ENCODE measurements at places on chromosomes 1 and 21.
A peak's percentile ranks its signal among the peaks of the same experiment; 100 is the strongest.

DNA sequence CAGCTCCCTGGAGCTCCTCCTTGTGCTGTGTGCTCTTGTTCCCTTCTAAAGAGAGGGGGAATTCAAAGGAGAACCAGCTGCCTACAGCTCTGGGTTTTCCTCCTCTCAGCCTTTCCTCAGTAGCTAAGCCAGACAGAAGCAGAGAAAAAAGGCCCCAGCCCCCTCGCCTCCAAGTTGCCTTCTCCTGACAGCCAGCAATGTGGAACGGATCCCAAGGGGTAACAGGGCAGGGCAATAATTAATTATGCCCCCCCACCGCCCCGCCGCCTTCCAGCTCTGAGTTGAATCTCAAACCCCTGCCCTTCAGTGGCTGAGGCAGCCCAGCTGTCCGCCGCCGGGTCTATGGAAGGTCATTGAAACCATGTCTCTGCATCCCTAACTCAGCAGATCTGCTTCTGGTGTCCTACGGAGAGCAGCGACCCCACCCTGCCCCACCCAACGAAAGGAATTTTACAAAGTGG, 69.0 kb upstream of the GOLT1A start:
- H3K4me3 ChIP-seq: no peak overlapping the region
- H3K27me3 ChIP-seq: peaks cover 3% of the 10 kb centered on the region
- H3K36me3 ChIP-seq: no peaks in the 10 kb centered on the region
- H3K27ac ChIP-seq: peak overlapping the region; percentile 25
- peaks cover 28% of the 10 kb centered on the region for H3K4me1 ChIP-seq
- peak; percentile 57 for DNase-seq

GRCh38 chr1:11365744-11366387, 92.9 kb downstream of the UBIAD1 start:
- H3K4me3 ChIP-seq: no peak overlapping the region
- H3K36me3 ChIP-seq: no peaks in the 10 kb centered on the region
- H3K27me3 ChIP-seq: peaks cover 5% of the 10 kb centered on the region
- H3K4me1 ChIP-seq: no peaks in the 10 kb centered on the region
- H3K27ac ChIP-seq: no peak overlapping the region
- no peak for DNase-seq

DNA sequence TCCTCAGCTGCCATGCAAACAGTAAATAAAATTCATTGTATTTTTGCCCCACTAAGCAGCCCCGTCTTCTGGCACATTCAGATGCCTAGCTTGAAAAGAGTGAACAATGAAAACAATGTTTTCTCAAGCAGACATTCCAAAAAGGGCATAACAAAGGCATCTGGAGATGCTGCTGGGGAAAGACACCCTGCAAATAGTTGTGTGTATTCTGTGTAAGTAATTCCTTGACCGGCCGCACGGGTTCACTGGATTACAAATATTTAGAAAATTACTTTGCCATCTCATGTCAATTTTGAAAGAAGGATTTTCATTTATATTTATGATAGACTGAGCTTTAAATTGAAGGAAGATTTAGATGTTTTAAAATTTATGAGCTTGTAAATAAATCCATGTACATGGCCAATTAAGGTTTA, 142.2 kb downstream of the SLC45A1 start:
- peaks cover 88% of the 10 kb centered on the region for H3K4me1 ChIP-seq
- H3K27me3 ChIP-seq: no peaks in the 10 kb centered on the region
- no peak overlapping the region for H3K4me3 ChIP-seq

- no peak overlapping the region for H3K4me3 ChIP-seq
- H3K4me1 ChIP-seq: peaks cover 15% of the 10 kb centered on the region
- no peaks in the 10 kb centered on the region for H3K27me3 ChIP-seq
- H3K36me3 ChIP-seq: no peaks in the 10 kb centered on the region
- no peak overlapping the region for H3K27ac ChIP-seq
These were observed 26.8 kb downstream of the LAMC2 start for GRCh38 chr1:183212870-183213269.

- H3K27me3 ChIP-seq: no peaks in the 10 kb centered on the region
- peak overlapping the region; percentile 21 for H3K4me3 ChIP-seq
- DNase-seq: peak; percentile 73
- H3K27ac ChIP-seq: peak overlapping the region; percentile 70
- peaks cover 25% of the 10 kb centered on the region for H3K4me1 ChIP-seq
These were observed 858.0 kb downstream of the USP25 start for GRCh38 chr21:16587681-16588375.

GRCh38 chr1:206012086-206012859, 9.1 kb upstream of the RAB7B start:
- no peak overlapping the region for H3K4me3 ChIP-seq
- H3K36me3 ChIP-seq: no peaks in the 10 kb centered on the region
- no peak overlapping the region for H3K27ac ChIP-seq
- no peaks in the 10 kb centered on the region for H3K4me1 ChIP-seq
- H3K27me3 ChIP-seq: no peaks in the 10 kb centered on the region

DNA sequence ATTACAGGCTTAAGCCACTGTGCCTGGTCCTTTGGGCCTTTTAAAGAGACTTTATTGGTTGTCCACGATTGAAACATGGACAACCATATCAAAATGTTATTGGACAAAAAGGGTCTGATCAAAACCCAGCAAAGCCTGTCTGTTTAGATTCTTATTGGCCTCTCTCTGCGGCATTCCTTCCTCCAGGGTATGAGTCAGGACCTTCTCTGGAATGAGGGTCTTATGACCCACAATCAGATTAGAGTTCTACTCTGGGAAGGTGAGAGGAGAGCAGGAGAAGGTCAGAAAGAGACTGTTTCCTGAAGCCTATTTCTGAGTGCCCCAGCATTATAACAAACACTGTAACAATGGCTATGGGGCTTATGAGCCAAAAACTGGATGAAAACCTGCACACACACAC, 7.9 kb downstream of the LURAP1 start:
- no peaks in the 10 kb centered on the region for H3K27me3 ChIP-seq
- H3K36me3 ChIP-seq: no peaks in the 10 kb centered on the region
- H3K4me1 ChIP-seq: peaks cover 3% of the 10 kb centered on the region

DNA sequence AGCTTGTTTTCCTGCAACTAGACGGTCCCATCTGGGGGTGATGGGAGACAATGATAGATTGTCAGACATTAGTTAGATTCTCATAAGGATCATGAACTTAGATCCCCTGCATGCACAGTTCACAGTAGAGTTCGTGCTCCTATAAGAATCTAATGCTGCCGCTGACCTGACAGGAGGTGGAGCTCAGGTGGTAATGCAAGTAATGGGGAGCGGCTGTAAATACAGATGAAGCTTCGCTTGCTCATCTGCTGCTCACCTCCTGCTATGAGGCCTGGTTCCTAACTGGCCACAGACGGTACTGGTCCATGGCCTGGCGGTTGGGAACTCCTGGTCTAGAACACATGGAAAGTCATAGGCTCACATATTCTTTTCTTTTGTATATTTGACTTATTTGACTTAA, 42.0 kb downstream of the NIBAN1 start:
- no peak overlapping the region for H3K27ac ChIP-seq
- H3K4me1 ChIP-seq: no peaks in the 10 kb centered on the region
- H3K4me3 ChIP-seq: no peak overlapping the region
- DNase-seq: no peak

- H3K36me3 ChIP-seq: no peaks in the 10 kb centered on the region
- DNase-seq: peak; percentile 81
- H3K4me3 ChIP-seq: peak within 1 kb of the TSS; percentile 58
- no peak within 1 kb of the TSS for H3K27ac ChIP-seq
- H3K4me1 ChIP-seq: peaks cover 29% of the 10 kb centered on the region
These were observed at the start of gene KIF21B for GRCh38 chr1:201023517-201023902. KIF21B (minus strand) TSS chr1:201023714; CDS start chr1:201023383, 331 bp downstream.

DNA sequence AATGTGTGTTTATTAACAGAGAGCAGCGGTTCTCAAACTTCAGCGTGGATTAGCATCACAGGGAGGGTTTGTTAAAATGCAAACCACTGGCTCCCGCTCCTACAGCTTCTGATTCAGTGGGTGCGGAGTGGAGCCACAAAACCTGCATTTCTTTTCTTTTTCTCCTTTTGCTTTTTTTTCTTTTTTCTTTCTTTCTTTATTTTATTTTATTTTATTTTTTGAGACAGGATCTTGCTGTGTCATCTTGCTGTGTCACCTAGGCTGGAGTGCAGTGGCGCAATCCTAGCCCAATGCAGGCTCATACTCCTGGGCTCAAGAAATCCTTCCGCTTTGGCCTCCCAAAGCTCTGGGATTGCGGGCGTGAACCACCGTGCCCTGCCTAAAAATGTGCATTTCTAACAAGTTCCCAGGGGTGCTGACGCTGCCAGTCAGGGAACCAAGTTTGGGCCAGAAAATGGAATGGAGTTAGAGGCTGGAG, 20.9 kb upstream of the SLC1A7 start:
- no peak overlapping the region for H3K27ac ChIP-seq
- H3K36me3 ChIP-seq: no peaks in the 10 kb centered on the region
- no peaks in the 10 kb centered on the region for H3K4me1 ChIP-seq

DNA sequence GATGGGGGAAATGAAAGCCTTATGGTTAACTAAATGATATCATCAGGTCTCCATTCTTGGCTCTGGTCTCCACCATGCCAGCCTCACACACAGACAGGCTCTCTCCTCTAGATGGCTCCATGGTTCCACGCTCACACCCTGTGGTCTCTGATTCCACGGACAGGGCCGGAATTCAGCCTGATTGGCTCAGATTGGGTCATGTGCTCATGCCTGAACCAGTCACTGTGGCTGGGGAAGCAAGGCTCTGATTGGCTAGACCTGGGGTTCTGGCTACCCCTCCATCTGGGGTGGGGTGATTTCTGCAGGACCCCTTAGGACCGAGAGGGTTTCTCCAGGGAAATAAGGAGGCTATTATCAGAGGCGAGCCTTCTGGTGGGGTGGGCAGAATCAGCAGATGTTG, 277.0 kb downstream of the PTPRU start:
- no peak overlapping the region for H3K4me3 ChIP-seq
- H3K36me3 ChIP-seq: no peaks in the 10 kb centered on the region
- H3K27ac ChIP-seq: no peak overlapping the region
- DNase-seq: no peak
- no peaks in the 10 kb centered on the region for H3K4me1 ChIP-seq
- peaks cover 3% of the 10 kb centered on the region for H3K27me3 ChIP-seq

- no peak overlapping the region for H3K27ac ChIP-seq
- H3K4me3 ChIP-seq: no peak overlapping the region
- no peaks in the 10 kb centered on the region for H3K36me3 ChIP-seq
- DNase-seq: no peak
- no peaks in the 10 kb centered on the region for H3K4me1 ChIP-seq
These were observed 351.0 kb downstream of the SIPA1L2 start for GRCh38 chr1:232278925-232279324.

GRCh38 chr1:8438489-8438888, 120.6 kb downstream of the SLC45A1 start:
- H3K4me1 ChIP-seq: peaks cover 57% of the 10 kb centered on the region
- H3K36me3 ChIP-seq: no peaks in the 10 kb centered on the region
- DNase-seq: peak; percentile 81
- no peaks in the 10 kb centered on the region for H3K27me3 ChIP-seq
- no peak overlapping the region for H3K4me3 ChIP-seq

- no peaks in the 10 kb centered on the region for H3K27me3 ChIP-seq
- H3K27ac ChIP-seq: no peak overlapping the region
- H3K4me3 ChIP-seq: no peak overlapping the region
- H3K4me1 ChIP-seq: no peaks in the 10 kb centered on the region
These were observed 21.0 kb downstream of the SDE2 start for GRCh38 chr1:225977937-225978748.

DNA sequence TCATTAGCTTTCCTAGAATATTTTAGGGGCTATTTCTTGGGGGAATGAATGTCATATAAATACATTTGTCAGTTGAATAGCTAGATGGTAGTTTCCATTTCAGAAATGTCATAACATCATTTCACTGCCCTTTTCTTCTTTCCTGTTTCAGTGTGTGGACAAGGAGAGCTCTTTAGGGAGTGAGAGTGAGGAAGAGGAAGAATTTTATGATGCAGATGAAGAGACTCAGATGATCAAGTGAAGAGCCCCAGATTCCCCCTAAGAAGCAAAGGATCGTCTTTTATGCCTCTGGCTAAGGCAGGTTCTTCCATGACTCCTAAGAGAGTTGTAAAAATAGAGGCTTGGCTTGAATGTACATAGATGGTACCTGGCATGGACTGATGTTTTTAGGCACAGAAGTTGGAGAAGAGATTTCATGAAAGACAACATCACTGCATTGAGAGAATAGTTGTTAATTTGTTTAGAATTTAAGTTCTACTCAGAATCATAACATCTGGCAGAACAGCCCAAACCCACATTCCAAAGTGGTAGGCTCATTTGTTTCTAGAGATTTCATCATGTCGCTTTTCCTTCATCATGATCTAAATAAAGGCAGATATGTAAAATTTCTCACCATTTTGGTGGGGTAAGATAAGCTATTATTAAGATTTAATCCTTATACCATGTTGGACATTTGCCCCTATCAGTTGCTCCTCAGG, 44.2 kb upstream of the MAB21L3 start:
- no peaks in the 10 kb centered on the region for H3K4me1 ChIP-seq
- no peak overlapping the region for H3K4me3 ChIP-seq
- H3K27ac ChIP-seq: no peak overlapping the region
- no peaks in the 10 kb centered on the region for H3K27me3 ChIP-seq
- H3K36me3 ChIP-seq: no peaks in the 10 kb centered on the region

DNA sequence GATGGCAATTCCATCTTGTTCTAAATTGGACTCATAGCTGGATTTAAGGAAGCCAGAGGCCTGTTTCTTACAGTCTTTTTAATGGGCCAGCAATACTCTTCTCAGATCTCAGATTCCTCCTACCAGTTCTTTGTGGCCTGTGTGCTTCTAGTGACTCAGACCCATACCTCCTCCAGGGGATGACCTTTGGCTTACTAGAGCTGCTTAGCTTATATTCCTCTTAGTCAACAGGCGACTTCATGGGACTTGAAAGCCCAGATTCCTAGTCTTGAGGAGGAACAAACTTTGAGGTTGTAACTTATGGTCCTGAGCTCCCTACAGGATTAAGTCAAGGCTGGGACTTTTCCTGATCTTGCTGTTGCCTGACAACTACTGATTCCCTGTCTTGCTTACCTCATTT, 12.4 kb upstream of the PAPPA2 start:
- no peak overlapping the region for H3K4me3 ChIP-seq
- H3K27me3 ChIP-seq: no peaks in the 10 kb centered on the region
- no peak for DNase-seq

DNA sequence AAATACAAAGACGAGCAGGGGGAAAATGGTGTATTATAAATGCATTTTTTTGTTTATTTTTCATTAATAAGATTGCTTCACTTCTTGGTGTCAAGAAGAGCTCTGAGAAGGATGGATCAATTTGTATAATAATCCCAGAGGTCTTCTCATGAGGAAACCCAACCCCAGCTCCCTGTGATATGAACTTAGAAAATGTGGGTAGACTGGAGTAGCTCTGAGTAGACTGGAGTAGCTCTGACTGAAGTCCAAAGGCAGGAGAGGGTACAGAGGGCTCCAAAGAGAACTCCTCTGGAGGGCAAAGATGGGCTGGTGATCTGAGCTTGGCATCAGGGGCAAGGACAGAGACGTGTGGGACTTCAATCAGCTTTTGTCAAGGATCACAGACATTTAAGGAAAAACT, 21.4 kb downstream of the CDCP2 start:
- no peaks in the 10 kb centered on the region for H3K4me1 ChIP-seq
- H3K4me3 ChIP-seq: no peak overlapping the region
- no peak for DNase-seq
- H3K27me3 ChIP-seq: no peaks in the 10 kb centered on the region

- no peak for DNase-seq
- no peaks in the 10 kb centered on the region for H3K36me3 ChIP-seq
- peaks cover 35% of the 10 kb centered on the region for H3K4me1 ChIP-seq
These were observed 213.3 kb downstream of the ROR1 start for GRCh38 chr1:63987014-63987627.

GRCh38 chr1:231016234-231016633, 23.8 kb downstream of the FAM89A start:
- no peaks in the 10 kb centered on the region for H3K4me1 ChIP-seq
- no peak overlapping the region for H3K27ac ChIP-seq
